ENCODE measurements at places on chromosomes 3 and 15.

GRCh38 chr3:12473511-12473910, 10.8 kb upstream of the TSEN2 start:
- no peak for DNase-seq

DNA sequence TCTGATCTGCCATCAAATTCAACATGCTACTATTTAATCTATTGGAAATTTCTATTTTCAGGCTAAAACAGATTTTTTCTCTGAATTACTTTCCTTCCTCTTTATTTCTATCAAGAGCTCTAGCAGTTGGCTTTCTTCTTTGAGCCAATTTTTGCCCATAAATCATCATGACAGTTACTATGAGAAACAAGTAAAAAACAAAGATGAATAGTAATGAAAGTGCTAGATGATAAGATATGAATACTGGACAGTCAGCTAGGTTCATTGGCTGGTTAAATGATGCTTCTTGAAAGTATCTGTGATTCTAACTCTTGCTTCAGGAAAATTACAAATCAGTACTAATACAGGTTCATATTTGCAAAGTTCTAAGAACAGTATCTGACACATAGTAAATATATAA, 38.6 kb upstream of the NANOGP8 start:
- no peak for DNase-seq

- no peak for DNase-seq
Measured at GRCh38 chr15:44296625-44297524, 8.4 kb downstream of the GOLM2 start.

- no peak for DNase-seq
Measured at GRCh38 chr3:32583708-32584107, 13.1 kb upstream of the DYNC1LI1 start.
